ENCODE measurements at places on chromosomes 3 and 15. TPM values are rescaled to one million over a fixed set of nuclear protein-coding genes. Genes with fewer than 3 reads are reported as not detected.

GRCh38 chr15:56631765-56632164 lies 101.5 kb downstream of the ZNF280D start:
- DNase-seq: peak; percentile 22

PP2D1 gene
- not detected for total RNA-seq

DNA sequence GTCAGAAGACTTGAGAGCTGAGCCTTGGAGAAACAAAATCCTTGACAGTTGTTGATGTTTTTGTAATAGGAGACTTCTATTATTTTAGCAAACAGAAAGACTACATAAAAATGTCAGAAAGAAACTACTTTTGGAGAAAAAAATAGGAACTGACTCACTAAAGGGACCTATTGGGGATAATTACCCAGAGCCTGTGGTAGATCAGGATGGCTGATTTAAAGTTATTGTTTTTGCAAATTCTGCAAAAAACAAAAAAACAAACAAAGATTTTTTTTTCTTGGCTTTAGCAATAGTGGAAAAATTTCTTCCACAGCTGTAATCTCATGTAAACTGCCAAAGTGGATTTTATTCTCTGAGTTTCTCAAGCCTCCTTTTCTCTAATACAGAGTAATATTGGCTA lies 101.5 kb upstream of the SATB1 start:
- DNase-seq: no peak

ISG20 gene
- total RNA-seq: 60.2 TPM

GRCh38 chr3:69092030-69092516 lies 7.3 kb downstream of the ARL6IP5 start:
- no peak for DNase-seq

DNA sequence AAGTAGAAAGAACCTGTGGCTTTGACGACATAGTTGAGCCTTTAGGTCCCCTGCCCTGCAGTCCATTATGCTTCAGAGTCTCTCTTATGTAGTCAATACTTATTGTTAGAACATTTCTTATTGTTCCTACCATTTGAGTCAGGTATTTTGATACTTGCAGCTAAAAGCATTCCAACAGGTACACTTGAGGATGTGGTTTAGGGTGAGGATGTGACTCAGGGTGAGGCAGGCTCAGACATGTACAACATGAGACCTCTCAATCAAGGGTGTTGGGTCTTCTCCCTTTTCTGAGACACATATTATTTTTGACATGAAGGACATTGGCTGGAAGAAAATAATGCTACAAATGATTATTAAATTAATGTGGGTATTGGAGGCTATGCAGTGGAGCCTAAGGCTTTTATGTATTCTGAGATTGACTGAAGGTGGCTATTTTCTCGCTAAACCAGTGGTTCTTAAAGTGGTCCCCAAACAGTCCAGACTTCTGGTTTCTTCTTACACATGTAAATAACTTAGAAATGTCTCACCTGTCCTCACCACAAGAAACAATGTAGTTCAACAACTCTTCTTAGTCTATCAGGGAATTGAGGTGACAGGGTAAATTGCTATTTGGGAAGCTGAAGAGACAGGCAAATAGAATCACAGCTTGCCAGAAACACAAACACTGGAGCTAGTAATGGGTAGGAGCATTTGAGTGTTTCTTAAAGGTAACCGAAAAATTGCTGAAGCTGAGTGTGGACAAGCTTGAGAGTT lies 135.5 kb upstream of the ZPLD1 start:
- DNase-seq: no peak

DNA sequence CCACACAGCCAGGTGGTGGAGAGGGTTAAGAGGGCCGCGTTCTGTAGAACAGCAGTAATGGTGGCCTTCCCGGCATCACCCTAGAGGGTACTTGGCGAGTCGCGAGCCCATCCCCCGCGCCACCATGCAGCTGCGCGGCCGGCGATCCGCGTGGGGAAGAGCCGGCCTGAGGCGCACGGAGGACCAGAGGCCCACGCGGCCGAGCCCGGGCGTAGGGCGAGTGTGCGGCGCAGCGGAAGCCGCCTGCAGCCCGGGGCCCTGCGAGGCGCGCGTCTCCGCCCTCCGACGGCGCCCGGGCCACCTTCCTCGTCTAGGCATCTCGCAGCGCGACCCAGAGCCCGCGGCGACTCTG lies 423 bp downstream of the TKT start:
- DNase-seq: no peak

HAPLN3 gene
- total RNA-seq: 2.3 TPM

- no peak for DNase-seq
Observed at GRCh38 chr3:5054098-5054497, 68.0 kb upstream of the ARL8B start.

RGMA gene
- not detected for total RNA-seq

LIPH gene
- 11.6 TPM for total RNA-seq

DNA sequence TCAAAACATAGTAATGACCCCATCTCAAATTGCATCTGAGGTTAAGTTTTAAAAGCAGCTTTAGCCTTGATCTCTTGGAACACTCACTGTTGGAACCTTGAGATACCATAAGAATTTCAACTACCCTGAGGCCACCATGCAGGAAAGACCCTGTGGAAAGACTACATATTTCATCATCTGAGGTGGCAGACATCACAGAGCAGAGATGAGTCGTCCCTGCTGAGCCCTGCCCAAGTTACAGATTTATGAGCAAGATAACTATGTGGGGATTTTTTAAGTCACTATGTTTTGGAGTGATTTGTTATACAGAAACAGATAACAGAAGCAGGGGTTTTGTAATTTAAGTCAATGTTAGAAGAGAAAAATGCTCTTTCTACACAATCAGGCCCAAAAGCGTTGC lies 168.4 kb downstream of the STAC start:
- no peak for DNase-seq

TMEM212 gene
- 0.05 TPM for total RNA-seq

DNA sequence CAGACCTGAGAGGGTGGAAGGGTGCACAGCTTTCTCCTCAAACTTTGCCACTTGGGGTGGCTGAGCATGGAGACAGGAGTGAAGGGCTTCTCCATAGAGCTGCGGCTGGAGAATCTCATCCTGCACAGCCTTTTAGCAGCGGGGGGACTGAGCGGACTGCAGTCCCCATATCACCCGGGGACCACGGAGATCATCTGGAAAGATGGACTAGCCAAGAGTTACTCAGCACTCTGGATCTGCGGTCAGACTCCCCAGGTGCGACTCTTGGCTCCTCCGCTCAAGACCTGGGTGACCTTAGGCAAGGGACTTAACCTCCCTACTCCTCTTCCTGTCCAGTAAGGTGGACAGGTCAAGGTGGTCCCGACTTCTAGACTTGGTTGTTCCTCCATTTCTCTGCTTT lies 125.8 kb upstream of the MEF2A start:
- DNase-seq: no peak

- peak; percentile 89 for DNase-seq
Observed at GRCh38 chr15:85289677-85290365, 90.6 kb upstream of the AKAP13 start.

LRRC15 gene
- not detected for total RNA-seq

GOLGA8G gene
- not detected for total RNA-seq

DNA sequence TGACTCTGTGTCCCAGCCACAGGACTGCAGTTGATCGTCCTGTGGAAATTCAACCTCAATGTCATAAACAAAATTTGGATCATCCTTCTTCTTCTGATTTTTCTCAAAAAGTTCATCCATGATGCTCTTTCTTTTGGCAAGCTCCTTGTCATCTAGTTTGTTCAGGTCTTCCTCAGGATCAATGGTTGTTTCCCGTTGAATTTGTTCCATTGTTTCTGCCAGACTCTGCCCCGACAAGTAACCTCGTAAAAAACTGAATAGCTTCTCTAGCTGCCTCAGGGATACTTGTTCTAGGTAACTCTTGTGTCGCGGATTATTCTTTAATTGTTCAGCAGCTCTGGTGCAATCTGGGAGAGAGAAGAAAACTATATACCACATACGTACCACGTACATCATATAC lies 4.5 kb downstream of the CEP19 start:
- no peak for DNase-seq

CILP gene
- 0.03 TPM for total RNA-seq

GRCh38 chr15:65952391-65953053 lies 83.2 kb downstream of the RAB11A start:
- DNase-seq: peak; percentile 59
